ENCODE measurements at places on chromosomes 2 and 18.

DNA sequence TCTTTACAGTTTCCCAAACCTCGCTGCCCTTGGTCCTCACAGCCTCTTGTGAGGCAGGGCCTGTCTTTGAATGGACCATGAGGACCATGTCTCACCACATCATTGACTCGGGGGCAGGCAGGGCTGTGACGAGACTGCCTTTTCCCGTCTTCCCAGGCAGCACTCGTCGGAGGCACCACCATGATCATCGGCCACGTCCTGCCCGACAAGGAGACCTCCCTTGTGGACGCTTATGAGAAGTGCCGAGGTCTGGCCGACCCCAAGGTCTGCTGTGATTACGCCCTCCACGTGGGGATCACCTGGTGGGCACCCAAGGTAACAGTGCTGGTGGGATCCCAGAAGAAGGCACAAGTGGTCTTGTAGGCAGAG is 45.7 kb upstream of the MAPRE3 start:
- no peak for DNase-seq

DNA sequence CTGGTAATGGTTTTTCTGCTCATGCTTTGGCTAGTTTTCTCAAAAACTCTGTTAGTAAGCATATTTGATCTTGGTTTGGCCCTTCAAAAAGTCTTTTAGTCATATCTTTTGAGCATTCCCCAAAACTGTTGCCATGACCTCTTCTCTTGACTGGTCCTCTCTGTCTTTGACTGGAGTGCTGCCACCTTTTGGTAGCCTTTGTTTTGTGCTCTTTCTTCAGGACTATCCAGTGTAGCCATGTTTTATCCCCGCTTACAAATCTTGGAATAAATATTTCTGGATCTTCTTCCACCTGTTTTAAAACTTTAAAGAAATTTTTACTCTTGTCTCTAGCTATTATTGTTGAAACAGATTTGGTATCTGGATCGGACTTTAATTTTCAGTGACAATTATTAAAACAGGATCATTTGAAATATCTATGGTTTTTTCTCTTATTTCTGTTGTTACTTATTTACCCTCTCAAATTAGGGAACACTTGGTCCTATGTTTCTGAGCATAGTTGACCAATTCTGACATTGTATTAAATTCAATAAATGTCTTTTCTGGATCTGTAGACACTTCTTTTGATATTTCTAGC is 965 bp upstream of the ELOA2 start:
- no peak for DNase-seq

DNA sequence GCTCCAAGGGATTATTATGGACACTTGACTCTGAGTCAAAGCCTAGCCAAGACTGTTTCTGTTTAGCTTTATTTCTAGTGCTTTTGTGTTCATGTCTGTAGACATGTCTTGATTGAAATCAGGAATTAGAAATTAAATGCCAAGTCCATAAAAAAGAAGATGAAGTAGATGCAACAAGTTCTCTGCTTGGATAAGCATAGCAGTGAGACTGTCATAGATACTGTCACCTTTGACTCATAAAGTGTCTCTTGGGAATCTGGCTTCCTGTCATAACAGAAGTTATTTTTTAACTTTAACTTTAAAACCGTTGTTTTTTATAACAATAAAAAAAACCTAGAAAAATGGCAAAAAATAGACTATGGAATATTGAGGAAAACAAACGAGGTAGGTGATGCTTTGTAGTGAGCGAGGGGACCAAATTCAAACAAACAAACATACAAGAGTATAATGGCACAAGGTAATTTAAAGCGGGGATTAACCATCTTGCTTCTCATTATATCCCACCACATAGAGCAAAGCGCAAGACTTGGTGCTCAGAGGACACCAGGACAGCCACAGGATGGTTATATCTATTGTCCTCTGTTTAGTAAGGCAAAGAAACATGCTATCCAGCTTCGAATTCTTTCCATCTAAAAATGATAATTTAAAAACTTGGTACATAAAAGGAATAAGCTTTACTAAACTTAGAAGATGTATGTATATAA is 64.6 kb downstream of the CD226 start:
- DNase-seq = no peak

DNA sequence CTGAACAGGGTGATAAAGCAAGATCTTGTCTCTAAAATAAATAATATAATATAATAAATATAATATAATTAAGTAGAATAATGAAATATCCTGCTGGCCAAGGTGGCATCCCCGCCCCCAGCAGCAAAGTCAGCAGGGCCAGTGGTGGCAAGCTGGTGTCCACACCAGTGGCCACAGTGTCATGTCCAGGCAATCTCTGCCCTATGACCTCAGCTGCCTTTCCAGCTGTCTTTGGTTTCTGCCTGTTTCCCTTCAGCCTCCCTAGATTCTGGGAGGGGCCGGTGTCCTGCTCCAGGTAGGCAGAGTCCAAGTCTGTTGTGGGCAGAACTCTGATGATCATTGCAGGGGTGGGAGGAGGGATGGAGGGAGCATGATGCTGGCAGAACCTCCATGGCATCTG is 16.2 kb upstream of the STEAP3 start:
- no peak for DNase-seq

DNA sequence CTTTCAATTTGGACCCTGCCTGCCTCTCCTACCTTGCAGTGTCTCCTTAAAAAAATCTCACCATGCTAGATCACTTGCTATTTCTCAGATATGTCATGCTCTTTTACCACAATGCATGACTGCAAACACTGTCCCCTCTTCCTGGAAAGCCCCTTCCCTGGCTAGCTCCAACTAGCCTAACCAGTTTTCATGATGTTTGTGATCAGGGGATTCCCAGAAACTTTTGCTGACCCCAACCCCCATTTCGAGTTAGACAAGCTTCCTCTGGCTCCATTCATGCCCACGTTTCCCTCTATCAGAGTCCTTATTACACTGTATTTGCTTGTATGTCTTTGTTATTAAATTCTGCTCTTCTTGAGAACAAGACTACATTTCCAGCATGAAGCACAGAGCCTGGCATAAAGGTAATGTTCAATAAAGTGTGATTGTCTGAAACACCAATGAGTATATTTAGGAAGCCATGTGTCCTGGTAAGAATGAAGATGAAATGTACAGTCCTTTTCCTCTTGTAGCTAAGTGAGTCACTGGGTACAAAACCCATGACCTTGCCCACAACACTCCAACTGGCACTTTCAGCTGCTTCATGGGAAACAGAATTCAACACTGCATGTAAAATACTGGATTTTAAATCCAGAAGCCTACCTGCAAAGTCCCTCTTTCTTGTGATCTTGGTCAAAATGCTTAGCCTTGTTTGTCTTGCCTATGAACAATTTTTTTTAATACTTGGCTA is 62.0 kb upstream of the ATL2 start:
- DNase-seq = no peak

DNA sequence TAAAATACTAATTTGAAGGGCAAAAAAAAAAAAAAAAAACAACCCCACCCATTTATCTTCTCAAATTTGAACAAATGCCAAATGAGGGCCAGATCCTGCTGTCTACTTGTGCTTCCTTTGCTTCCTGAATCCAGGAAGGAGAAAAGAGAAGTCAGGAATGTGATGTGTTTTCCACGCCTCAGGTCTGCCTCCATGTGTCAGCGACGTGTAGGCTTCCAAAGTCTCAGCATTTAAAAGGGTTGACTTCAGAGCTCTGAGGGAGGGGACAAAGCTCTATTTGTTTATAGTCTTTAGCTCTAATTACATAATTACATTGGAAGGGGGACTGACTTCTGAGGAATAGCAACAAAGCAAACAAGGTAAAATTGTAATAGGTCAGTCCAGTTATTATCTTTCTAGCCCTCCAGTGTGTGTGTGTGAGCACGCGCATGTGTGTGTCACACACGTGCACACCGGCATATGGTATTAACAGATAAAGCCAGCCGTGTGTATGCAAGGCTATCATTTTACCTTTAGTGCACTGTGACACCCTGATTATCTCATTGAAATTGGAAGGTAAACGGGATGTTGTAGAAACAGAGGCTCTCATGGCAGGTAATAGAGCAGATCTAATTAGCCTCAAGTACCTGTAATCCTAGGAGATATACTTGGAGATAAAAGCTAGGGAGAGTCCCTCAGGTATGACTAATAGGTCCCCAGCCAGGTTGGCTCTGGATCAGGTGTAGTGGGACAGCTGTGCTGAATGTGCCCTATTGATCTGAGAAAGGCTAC is 911.4 kb upstream of the ZEB2 start:
- DNase-seq = no peak

GRCh38 chr2:43273529-43273928 is 47.1 kb upstream of the ZFP36L2 start:
- DNase-seq = no peak

GRCh38 chr18:6646801-6647200 is 82.7 kb upstream of the ARHGAP28 start:
- DNase-seq = no peak

DNA sequence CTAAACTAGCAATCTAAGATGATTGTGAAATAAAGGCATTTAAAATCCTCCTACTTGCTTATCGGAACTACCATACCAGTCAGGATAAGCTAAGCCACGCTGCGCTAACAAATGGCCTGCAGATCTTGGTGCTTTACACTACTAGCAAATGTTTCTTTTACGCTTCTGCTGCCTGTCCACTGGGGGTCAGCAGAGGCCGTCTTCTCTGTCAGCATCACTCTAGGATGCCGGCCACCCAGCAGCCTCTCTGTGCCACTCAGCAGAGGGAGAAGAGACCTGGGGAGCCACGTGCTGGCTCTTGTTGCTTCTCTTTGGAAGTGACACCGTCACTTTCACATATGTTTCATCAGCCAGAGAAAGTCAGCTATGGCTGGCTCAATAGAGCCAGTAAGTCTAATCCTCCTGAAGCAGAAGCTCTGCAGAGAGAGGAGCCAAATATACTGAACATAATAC is 36.6 kb downstream of the COPS8 start:
- no peak for DNase-seq

DNA sequence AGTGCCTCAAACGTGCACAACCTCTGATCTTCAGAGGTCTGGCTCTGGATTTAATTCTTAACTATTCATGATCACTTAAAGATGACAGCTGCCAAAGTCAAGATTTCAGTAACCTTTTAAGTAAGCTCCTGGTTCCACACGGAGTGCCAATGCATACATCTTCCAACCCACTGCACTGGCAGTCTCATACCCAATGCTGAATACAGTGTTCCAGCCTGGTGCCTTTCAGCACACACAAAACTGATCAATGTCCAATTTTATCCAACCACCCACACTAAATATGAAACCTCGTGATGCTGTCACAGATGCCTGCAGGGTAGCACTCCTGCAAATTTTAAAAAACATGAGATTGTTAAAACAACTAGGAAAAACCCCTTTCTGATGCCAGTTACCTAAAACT is 84.0 kb downstream of the EHBP1 start:
- no peak for DNase-seq

GRCh38 chr18:21131698-21132227 is 20.1 kb upstream of the ROCK1 start:
- DNase-seq = no peak

GRCh38 chr2:25851740-25852503 is 26.4 kb downstream of the ASXL2 start:
- DNase-seq = no peak

- no peak for DNase-seq
Measured at GRCh38 chr2:134713176-134713575, 5.6 kb downstream of the TMEM163 start.

GRCh38 chr2:36560726-36561125 is 37.2 kb downstream of the FEZ2 start:
- no peak for DNase-seq

GRCh38 chr18:47209171-47209570 is 33.0 kb upstream of the IER3IP1 start:
- DNase-seq = no peak

- DNase-seq = no peak
Measured at GRCh38 chr18:55861266-55861665, 273.3 kb upstream of the TCF4 start.

DNA sequence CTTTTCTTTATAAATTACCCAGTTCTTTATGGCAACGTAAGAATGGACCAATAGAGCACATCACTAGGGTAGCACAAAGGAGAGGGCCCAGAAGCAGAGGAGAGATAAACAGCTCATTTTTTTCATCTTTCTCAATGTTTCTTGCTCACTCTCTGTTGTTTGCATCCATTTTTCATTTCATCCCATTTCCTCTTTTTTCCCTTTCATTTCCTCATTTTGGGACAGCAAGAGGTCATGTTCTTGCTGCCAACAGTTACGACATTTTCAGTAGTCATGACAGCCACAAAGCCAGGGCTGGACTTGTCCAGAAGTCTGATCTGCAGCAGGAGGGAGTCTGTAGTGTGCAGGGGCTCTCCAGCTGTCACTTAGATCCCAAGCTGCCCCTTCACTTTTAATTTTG is 52.7 kb upstream of the CYP1B1 start:
- no peak for DNase-seq

GRCh38 chr2:29014331-29014730 is 33.2 kb downstream of the TOGARAM2 start:
- DNase-seq = no peak

- DNase-seq = no peak
Measured at GRCh38 chr2:212990697-212991096, 160.7 kb downstream of the IKZF2 start.

- no peak for DNase-seq
Measured at GRCh38 chr2:220787251-220787650, 784.9 kb downstream of the EPHA4 start.

DNA sequence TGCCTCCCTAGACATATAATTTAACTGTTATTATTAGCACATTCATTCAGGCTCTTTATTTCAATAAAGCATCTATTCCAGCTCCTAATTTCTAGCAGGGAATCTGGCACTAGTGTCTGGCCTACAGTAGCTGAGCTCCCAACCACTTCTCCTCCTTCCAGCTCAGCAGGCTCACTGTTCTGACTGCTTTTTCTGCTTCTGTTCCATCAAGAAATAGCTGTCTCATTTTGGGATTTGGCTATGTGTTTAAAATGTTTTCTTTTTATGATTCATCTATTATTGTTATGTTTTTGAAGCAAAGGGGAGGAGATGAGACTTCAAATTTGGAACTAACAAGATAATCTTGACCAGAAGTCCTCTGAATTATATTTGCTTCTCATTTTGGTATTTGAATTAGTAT is 172.7 kb upstream of the SMAD7 start:
- no peak for DNase-seq

DNA sequence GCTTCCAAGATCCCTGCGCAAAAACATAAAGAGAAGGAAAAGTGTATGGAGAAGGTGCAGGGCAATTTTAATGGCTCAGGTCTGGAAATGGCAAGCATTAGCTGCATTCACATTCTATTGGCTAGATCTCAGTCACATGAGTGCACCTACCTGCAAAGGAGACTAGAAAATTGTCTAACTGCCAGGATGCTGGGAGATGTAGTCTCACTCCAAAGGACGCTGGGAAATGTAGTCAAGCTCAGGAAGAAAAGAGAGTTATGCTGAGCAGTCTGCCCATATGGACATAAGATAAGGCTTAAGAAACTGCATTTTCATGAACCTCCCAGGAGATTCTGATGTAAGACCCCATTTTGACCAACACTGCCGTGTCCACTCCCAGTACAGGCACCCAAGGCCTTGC is 9.5 kb upstream of the KLHL29 start:
- DNase-seq = no peak

GRCh38 chr18:78703291-78703690 is 276.3 kb upstream of the SALL3 start:
- no peak for DNase-seq
